Activated CD4-positive, alpha-beta T cell treated with anti-CD3 and anti-CD28 coated beads, Interleukin-10, Interleukin-2, amounts not matched to agents 100 ng/mL and 50 ng/mL, durations not matched to agents 16 hours and 8 hours (primary cell): ENCODE measurements at places on chromosomes 5 and 9.

GRCh38 chr9:127175319-127175715, 52.9 kb upstream of the ANGPTL2 start:
- DNase-seq: no peak

- DNase-seq: no peak
Measured at GRCh38 chr5:128762661-128763306, 202.5 kb upstream of the SLC27A6 start.

DNA sequence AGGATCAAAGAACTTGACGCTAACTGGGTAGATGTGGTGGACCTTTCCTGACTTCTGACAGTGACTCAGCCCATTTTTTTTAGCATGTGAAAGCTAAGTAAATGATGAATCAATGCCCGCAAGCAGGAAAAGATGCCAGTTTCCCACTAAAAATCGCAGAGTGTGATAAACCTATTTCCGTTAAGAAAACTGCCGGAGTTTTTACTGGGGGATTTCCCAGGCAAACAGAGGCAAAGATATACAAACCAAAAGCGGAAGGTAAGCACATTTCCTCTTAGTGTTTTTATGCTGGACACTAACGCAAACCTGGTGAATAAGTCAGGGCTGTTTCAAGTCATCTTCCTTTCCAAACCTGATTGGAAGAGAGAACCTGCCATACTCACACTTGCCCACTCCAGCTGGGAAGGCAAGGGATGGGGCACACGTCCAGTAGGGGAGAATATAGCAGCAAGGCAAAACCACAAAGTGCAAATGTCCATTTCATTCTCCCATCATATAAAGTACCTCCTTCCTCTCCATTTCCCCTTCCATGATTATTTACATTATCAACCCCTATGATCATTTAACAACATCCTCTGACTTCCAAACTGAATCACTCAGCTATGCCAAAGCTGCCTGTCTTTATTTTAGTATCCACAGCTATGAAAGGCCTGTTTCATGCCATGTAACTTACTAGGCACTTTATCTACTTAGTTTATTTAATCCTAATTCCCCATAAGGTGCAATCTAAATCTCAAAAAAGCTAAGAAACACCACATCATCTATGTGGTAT, 349.7 kb upstream of the RFX3 start:
- peak; percentile 76 for DNase-seq

DNA sequence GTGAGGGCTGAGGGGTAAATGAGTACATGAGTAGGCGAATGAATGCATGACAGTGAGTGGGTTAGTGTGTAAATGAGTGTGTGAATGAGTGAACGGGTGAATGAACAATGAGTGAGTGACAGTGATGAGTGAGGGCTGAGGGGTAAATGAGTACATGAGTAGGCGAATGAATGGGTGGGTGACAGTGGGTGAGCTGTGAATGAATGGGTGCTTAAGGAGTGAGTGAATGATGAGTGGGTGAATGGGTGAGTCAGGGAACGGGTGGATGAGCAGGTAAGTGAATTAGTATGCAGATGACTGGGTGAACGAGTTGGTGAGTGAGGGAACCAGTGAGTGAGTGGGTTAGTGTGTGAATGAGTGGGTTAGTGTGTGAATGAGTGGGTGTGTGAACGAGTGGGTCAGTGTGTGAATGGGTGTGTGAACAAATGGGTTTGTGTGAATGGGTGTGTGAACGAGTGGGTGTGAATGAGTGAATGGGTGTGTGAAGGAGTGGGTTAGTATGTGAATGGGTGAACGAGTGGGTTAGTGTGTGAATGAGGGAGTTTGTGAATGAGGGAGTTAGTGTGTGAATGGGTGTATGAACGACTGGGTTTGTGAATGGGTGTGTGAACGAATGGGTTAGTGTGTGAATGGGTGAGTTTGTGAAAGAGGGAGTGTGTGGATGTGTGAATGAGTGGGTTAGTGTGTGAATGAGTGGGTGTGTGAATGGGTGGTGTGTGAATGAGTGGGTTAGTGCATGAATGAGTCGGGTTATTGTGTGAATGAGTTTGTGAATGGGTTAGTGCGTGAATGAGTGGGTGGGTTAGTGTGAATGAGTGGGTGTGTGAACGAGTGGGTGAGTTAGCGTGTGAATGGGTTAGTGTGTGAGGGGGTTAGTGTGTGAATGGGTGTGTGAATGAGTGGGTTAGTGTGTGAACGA, 32.9 kb downstream of the NKD2 start:
- DNase-seq: no peak

- no peak for DNase-seq
Measured at GRCh38 chr5:176948458-176948857, 49.3 kb upstream of the HK3 start.

GRCh38 chr5:35771300-35771699, 85.4 kb upstream of the IL7R start:
- no peak for DNase-seq

GRCh38 chr5:178356431-178356872, 123.8 kb upstream of the PHYKPL start:
- no peak for DNase-seq

DNA sequence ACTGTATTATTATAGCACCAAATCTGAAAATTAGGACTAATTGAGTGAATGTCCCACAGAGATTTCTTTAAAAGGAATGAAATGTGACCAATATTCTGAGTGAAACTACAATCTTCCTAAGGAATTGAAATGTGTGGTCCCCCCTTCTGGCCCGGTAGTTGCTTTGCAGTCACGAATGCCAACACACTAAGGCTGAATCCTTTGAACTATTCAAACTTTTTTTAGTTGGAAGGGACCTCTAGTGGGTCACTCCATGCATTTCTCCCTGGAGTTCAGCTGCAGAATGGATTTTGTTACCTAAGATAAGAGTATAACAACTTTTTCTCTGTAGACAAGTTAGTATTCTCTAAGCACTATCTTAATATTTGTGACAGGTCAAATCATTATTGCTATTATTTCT, 2.8 kb downstream of the CDH6 start:
- no peak for DNase-seq

- no peak for DNase-seq
Measured at GRCh38 chr9:121612511-121612998, 38.9 kb upstream of the DAB2IP start.

- DNase-seq: no peak
Measured at GRCh38 chr5:176784218-176785165, 25.9 kb upstream of the UNC5A start.

DNA sequence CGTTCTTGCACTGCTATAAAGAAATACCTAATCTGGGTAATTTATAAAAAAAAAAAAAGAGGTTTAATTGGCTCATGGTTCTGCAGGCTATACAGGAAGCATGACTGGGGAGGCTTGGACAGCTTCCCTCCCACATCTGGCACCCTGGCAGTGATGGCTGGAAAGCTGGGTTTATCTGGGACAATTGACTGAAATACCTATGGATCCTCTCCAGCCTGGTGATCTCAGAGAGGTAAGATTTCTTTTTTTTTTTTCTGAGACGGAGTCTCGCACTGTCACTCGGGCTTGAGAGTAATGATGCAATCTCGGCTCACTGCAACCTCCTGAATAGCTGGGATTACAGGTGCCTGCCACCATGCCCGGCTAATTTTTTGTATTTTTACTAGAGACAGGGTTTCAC, 22.7 kb upstream of the UGCG start:
- DNase-seq: no peak

DNA sequence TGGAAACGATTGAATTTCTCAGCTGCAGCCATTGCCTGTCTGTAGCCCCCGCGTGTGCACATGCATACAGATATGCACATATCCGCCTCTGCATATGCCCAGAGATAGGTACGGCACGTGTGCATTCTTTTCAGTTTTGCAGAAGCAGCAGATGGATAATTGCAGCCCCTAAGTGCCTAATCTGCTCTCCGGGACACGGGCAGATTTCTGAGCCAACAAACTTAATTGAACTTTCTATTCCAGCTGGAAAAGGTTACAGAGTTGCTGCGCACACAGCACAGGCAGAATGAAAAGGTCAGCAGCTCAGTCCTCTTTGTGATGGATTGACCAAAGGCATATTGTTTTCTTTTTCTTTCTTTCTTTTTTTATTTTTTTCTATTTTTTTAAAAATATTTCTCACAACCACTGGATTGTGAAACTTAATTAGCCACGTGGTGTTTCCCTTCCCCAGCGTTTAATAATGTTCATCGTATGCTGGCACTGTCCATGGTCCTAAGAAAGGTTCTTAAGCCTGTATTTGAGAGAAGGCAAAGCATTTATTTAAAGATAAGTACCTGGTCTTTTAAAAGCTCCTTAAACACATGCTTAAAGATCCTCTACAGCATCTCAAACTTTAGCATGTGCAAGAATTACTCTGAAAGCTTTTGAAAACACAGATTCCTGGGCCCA, 270.2 kb upstream of the BRINP1 start:
- no peak for DNase-seq

DNA sequence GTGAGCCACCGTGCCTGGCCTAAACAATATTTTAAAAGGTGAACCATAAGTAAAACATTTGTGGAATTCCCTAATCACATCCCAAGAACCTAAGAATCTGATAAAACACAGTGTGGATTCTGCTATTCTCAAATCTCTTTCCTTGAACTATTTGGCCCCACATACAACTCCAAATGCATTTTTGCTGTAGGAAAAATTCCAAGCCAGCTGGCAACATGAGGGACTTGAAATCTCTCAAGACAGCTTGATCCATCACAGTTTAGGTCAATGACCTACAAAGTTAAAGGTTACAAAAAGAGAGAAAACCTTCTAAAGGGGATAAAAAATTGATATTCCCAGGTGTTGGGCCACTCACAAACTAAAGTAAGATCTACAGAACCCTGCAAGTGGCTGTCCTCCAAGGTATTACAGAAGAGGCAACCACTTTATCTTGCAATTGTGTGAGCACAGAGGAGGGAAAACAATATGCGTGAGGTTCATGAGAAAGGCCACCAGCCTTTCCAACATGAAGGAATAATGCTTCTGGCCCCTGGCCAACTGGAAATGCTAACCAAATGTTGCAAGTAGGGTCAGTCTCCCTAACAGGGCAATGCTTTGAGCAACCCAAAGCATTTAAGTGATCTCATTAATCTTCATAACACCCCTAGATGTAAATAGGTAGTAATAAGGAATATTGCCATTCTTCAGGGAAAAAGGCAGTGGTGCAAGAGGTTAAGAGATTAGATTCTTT, 221.4 kb downstream of the SEMA5A start:
- no peak for DNase-seq
